ENCODE measurements at places on chromosomes 16 and 17.

- DNase-seq = no peak
Measured at GRCh38 chr17:82134101-82134500, 36.1 kb upstream of the FASN start.

DNA sequence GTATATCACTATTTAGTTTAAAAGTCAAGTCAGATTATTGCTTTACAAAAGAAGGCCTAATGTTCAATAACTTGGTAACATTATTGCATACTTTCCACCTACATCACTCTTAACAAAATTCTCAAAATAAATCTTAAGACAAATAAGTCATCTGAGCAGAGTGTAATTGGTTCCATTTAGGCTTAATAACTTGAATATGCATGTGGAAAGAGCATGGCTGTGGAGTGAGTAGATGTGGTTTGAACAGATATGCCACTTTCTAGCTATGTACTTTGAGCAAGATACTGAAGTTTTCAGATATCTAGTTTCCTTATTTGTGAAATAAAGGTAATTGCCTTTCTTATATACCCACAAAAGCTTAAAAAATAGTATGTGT is 6.7 kb upstream of the EVI2A start:
- no peak for DNase-seq

- no peak for DNase-seq
Measured at GRCh38 chr16:11140098-11140375, 116.0 kb downstream of the SOCS1 start.

DNA sequence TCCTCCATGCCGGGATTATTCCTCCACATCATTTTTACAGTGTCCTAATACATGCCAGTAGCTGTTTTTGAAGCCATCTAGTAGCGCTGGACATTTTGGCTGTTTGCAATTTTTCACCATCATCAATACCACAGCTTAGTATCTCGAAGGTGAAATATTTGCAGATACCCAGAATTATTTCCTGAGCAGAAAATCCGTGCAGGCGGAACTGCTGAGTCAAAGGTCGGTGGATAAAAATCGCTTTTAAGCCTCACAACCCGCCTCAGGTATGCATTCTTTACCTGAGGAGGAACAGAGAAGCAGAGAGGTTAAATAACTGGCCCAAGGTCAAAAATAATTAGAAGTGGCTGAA is 584 bp upstream of the TNRC6A start:
- DNase-seq = no peak

DNA sequence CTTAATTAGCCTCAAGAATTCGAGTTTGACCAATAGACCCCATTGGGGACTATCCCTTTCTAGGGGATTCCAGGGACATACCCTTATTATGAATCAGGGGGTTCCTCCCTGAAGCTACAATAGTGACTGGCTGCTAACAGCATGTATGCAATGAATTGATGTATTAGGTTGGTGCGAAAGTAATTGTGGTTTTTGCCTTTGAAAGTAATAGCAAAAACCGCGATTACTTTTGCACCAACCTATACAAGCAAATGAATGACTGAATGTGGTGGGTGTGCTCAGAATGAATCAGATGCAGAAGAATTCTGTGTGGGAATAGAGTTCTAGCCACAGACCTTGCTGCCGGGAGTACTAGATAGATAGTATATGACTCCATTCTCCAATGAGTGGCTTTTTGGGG is 76.7 kb downstream of the HLF start:
- no peak for DNase-seq

GRCh38 chr17:10809605-10810004 is 5.7 kb upstream of the TMEM238L start:
- DNase-seq = no peak

DNA sequence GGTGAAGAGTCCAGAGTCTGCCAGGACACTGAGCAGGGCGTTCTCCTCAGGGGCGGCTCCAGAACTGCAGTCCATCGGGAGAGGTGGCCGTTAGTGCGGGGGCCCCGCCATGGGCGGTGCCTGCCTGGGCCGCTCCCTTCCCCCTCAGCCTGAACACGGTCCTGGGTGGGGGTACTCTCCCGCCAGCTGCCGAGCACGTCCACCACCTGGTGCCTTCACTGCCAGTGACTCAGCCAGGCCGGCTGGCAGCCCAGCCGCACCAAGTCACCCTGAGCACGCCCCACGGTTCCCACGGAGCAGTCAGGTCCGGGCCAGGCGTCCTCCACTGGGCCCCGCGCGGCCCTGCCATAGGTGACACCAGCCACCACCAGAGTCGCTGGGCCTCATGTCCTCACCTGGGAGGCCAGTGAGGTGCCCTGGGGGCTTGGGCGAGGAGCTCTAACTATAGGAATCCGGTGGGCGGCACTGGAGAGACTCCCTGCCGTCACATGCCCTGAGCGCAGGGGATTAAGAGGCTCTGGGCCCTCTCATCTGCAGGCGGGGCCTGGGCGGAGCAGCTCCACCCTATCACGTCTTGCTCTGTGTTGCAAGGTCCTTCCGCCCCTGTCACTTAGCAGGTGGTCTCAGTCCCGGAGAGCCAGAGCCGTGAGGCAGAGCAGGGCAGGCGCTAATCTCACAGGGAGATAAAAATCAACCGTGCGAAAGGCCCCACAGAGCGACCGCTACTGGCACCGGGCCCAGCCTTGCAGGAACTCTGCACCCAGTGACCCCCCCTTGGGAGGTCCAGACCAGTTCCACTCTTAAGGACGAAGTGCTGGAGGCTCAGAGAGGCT is 14.3 kb downstream of the PIEZO1 start:
- DNase-seq = no peak

DNA sequence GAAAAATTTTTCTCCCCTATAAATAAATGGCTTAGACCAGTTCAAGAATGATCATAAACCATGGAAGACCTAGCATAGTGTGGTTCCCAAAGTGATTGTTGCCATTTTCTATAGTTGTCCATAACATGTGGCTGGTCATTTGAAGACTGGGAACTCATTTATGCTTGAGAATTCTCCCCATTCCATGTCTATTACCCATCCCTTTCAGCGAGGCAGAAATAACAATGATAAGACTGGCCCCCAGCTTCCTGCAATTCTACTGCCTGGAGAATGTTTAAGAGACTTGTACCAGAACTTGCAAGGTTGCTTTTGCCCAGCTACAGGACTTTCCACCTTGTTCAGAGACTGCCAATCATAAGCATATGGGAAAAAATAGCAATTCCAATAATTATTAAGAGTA is 146.5 kb upstream of the CDH11 start:
- no peak for DNase-seq

- DNase-seq = no peak
Measured at GRCh38 chr17:29918922-29919856, 10.8 kb downstream of the SSH2 start.

GRCh38 chr16:88877564-88878289 is 11.3 kb upstream of the PABPN1L start:
- no peak for DNase-seq

- DNase-seq = no peak
Measured at GRCh38 chr17:11319894-11320293, 78.9 kb downstream of the SHISA6 start.

- no peak for DNase-seq
Measured at GRCh38 chr17:74584292-74585060, 7.6 kb downstream of the CD300LD start.

GRCh38 chr16:30927789-30928378 is 4.5 kb downstream of the FBXL19 start:
- DNase-seq = no peak

DNA sequence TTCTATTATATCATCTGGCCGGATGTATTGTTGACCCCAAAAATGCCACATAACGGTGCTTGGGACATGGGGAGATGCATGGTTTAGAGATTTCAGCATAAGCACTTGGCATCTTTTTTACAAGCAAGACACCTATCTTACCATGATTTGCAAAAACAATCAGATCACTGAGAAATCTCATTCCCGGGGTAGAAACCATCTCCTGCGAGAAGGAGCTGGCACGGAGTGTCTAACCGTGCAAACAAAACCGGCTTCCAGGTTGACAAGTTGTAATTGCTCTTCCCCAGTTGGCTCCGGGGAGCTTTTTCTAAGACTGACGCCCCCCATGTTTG is 1.0 kb downstream of the SLC16A6 start:
- DNase-seq = no peak

DNA sequence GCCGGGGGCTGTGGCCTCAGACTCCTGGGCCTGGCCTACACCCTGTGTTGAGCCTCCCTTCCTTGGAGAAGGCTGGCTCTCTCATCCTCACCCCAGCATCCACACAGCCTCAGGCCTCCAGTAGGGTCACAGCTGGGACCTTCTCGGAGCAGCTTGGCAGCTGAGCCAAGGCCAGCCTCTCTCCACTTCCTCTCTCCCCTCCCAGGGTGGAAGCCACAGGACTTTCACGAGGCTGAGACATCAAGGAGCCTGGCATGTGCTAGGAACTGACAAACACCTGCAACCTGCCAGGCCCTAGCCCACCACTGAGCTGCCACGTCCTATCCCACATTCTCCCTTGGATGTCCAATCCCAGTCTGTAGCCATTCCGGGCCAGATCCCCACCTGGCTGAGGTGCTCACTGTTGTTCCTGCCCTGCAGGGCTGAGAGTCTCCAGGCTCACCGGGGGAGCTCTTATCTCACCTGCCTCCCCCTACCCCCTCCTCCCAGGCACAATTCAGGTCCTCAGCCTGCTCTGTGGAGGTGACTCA is 3.1 kb downstream of the MMP15 start:
- DNase-seq = no peak

DNA sequence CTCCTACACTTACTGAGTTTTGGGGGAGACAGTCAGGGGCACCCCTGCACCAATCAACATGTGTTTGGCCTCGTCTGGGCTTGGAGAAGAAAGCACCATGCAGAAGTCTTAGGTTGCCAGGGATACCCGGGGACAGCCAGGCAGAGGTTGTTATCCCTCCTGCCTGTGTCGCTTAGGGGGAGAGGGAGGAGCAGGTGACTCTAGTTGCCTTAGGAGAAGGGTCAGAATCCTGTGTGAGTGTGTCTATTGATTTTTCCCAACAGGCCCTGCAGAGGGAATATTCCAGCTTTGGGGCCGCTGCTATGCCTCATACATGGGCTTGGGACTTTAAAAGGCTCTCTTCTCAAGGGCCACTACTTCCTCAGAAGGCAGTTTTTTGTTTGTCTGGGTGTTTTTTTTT is 89.1 kb downstream of the RGS9 start:
- no peak for DNase-seq

- no peak for DNase-seq
Measured at GRCh38 chr16:79815049-79815448, 214.5 kb upstream of the MAF start.

DNA sequence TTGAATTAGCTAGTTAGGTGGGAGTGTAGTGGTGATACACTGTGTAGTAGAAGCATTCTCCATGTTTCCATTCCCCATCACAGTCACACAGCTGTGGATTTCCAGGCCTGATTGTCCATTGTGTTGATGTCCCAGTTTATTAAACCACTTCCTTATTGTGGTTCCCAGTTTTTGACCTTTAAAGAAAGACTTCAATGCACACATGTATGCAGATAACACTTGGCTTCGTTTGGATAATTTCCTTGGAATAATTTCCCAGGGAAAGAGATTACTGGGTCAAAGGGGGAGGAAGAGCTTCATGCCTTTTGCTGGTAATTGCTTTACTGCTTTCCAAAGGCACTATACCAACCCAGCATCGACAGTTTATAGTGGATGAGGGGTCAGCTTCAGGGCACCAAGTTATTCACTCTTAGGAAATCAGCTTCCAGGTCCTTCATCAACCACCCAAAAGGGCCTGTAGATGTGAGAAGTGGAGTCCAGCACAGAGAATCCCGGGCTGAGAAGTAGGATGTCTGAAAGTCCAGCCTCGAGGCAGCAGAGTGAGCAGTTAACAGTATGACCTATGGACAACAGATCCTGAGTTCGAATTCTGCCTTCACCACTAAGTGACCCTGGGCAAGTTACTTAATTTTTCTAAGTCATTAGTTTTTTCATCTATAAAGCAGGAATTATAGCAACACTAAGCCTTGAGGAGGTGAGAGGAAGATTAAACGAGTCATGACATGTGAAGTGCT is 31.3 kb upstream of the TNS4 start:
- DNase-seq = no peak

DNA sequence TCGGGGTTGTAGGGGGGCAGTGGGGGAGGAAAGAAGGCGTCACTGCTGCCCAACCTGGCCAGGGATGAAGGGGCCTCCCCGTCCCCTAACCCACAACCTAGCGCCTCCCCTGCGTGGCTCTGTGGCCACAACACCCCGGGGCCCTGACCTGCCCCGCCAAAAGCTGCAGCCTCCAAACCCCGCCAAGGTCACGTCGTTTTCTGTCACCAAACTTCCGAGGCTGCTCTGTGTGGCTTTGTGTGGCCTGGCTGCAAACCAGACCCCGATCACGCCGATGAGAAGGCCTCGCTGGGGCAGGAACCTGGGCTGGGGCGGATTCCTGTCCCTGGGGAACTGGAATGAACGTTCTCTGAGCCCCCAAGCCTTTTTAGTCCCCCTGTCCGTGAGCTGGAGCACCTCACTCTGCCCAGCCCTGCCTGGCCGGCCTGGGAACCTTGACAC is 30.5 kb upstream of the CIBAR2 start:
- DNase-seq = no peak

GRCh38 chr17:2971851-2972250 is 91.6 kb downstream of the OR1D5 start:
- no peak for DNase-seq

GRCh38 chr17:38428112-38428642 is at the start of gene ARHGAP23:
Gene ARHGAP23 (plus strand): TSS chr17:38428464. CDS start chr17:38428486, 22 bp downstream.
- DNase-seq = no peak

- no peak for DNase-seq
Measured at GRCh38 chr16:22386976-22387375, 12.6 kb upstream of the CDR2 start.

- DNase-seq = no peak
Measured at GRCh38 chr16:77511053-77511452, 76.2 kb upstream of the ADAMTS18 start.

- no peak for DNase-seq
Measured at GRCh38 chr16:11449716-11450115, 104.5 kb downstream of the RMI2 start.

GRCh38 chr17:49035470-49036269 is 38.5 kb downstream of the IGF2BP1 start:
- DNase-seq = no peak

DNA sequence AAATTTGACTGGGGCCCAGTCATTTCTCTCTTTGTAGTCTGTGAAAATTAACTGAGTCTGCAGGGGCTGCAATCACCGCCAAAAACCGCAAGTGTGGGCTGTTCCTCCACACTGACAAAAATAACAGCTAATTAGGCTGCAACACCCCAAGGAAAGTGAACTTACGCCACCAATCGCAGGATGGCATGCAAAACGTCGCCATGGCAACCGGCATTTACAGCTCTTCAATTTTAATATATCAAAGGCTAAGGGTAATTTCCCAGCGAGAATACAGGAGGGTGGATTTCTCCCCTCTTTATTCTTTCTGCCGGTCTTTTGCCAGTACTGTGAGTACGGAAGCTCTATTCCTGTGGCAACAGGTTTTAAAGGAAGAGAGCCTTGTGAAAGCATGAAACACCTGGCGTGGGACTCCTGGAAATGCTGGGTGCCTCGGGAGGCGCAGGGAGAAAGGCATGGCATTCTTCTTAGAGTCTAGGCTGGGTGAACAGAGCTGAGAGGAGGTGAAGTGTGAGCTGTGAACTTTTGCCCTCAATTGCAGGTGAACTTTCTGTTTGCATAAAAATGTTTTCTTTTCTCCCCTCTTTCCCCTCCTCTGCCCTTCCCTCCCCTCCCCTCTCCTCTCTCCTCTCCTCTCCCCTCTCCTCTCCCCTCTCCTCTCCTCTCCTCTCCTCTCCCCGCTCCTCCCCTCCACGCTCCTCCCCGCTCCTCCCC is 399.7 kb downstream of the XYLT1 start:
- DNase-seq = peak; percentile 63

GRCh38 chr16:4514606-4515005 is 24.0 kb downstream of the CDIP1 start:
- no peak for DNase-seq

- DNase-seq = no peak
Measured at GRCh38 chr17:17570140-17570797, 21.2 kb downstream of the PEMT start.

- DNase-seq = peak; percentile 3
Measured at GRCh38 chr16:4847774-4848587, 700 bp downstream of the UBN1 start.
